CD14-positive monocyte (primary cell): ENCODE measurements at places on chromosomes 4 and X.

DNA sequence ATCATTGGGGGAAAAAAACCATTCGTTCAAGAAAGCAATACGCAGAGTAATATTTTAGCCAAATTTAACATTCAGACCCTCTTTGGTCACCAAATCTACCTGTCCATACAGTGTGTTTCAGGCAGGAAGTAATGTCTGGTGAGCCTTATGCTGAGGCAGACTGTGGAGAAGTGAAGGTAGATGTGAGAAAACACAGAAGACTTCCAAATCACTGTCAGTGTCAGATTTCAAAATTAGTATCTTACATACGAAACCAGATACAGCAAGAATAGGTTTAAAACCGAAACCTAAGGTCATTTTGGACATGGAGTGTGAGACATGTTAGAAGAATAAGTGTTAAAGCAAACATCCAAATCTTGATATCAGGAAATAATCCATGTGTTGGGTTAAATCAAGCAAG lies 664.5 kb upstream of the HTR2C start:
- H3K27me3 ChIP-seq = no peaks in the 10 kb centered on the region
- DNase-seq = no peak
- no peaks in the 10 kb centered on the region for H3K36me3 ChIP-seq
- no peak overlapping the region for H3K4me3 ChIP-seq
- no peaks in the 10 kb centered on the region for H3K4me1 ChIP-seq
- H3K27ac ChIP-seq = no peak overlapping the region

DNA sequence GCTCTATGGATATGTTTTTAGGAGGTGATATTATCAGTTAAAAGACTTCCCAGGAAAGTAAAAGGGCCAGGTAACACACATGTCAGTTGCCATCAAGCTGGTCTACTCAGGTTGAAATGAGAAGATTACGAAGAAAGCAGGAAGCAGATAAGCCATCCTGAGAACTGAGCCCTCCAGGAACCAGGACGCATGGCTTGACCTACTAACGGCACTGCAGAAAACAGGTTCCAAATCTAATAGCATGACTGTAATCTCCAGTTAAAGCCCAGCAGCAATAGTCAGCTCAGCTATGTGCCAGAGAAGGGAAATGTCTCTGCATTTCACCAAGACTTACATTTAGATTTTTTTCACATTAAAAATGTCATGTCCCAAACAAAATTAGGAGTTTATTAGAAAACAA lies 77.9 kb downstream of the APBB2 start:
- no peak overlapping the region for H3K4me3 ChIP-seq
- no peak overlapping the region for H3K27ac ChIP-seq
- H3K4me1 ChIP-seq = no peaks in the 10 kb centered on the region
- DNase-seq = no peak
- H3K36me3 ChIP-seq = no peaks in the 10 kb centered on the region
- H3K27me3 ChIP-seq = no peaks in the 10 kb centered on the region

GRCh38 chr4:156158747-156159146 lies 205.1 kb upstream of the CTSO start:
- no peaks in the 10 kb centered on the region for H3K36me3 ChIP-seq
- H3K4me3 ChIP-seq = no peak overlapping the region
- DNase-seq = no peak
- no peak overlapping the region for H3K27ac ChIP-seq
- H3K27me3 ChIP-seq = no peaks in the 10 kb centered on the region

DNA sequence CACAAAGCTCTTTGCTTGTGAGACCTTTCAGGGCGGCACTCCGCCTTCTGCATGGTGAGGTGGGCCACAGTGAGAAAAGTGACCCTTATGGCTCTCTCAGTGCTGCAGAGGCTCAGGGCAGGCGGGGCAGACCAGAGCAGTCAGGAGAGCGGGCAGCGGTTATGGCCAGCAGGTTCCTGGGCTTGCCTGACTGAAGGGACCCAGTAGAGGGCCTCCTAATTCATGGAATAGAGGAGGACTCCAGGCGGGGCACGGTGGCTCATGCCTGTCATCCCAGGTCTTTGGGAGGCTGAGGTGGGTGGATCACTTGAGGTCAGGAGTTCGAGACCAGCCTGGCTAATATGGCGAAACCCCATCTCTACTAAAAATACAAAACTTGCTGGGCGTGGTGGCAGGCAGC lies 91.4 kb downstream of the CLNK start:
- no peak for DNase-seq
- H3K4me3 ChIP-seq = no peak overlapping the region
- no peaks in the 10 kb centered on the region for H3K36me3 ChIP-seq

- no peaks in the 10 kb centered on the region for H3K36me3 ChIP-seq
- no peaks in the 10 kb centered on the region for H3K27me3 ChIP-seq
- DNase-seq = peak; percentile 67
- peaks cover 74% of the 10 kb centered on the region for H3K4me1 ChIP-seq
- peak overlapping the region; percentile 82 for H3K27ac ChIP-seq
Observed at GRCh38 chr4:36310793-36311192, 29.4 kb downstream of the DTHD1 start.
